Pulmonary artery endothelial cell (primary cell): ENCODE measurements at places on chromosomes 4 and X. TPM values are rescaled to one million over a fixed set of nuclear protein-coding genes. Genes with fewer than 3 reads are reported as not detected.
A peak's percentile ranks its signal among the peaks of the same experiment; 100 is the strongest.

Gene NPY5R
- not detected in 2 replicates for total RNA-seq

DNA sequence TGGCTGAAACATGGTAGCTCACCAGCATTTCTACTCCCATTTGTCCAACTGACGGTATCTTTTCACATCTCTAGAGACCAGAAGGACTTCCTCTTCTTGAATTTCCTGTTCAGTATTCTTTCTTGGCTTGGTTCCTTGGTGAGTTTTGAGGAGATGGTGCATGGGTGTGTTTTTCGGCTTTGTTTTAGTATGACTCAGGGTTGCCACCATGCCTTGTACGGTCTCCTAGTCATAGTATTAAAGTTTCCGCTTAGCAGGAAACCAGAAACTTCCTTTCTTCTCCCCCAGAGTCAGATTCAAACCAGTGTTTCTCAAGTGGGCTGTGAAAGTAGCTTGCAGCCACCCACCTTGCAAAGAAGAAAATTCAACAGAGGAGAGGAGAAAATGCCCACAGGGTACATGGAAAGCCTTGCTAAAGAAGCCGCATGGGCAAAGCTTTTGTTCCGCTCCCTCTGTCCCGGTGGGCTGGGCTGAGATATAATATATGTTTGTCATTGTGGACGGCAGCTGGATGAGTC is 5.7 kb downstream of the CD99 start:
- peak; percentile 93 for DNase-seq

DNA sequence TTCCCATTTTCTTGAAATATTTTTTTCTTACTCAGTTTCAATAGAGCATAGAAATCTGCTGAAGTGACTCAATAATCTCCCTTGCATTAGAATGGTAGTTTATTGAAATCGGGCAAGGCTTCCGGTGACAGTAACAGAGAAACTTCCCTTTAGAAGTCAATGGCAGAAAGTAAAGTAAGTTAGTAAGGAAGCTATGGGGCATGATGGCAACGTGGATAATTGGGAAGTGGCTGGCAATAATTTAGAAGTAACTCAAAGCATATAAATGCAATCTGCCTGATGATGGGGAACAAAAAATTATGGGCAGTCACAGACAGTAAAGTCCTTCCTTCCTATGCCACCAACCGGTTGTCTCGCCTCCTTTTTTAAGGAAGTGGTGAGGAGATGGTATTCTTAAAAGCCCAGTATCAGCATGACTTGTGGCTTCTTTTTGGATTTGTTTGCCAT is 7.6 kb downstream of the CYBB start:
- no peak for DNase-seq

DNA sequence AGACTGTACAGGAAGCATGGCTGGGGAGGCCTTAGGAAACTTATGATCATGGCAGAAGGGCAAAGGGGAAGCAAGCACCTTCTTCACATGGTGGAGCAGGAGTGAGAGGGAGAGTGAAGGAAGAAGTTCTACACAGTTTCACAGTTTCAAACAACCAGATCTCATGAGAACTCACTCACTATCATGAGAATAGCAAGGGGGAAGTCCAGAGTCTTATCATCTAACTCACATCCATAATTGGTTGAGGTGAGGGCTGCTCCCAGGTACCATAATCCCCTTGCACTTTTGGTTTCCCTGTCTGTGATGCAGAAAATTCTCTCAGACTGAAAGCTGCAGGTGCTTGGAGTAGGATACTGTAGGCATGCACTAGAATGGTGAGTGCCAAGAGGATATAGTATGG is 233.8 kb upstream of the CPEB2 start:
- no peak for DNase-seq
